ENCODE measurements at places on chromosomes 6 and 20. TPM values are rescaled to one million over a fixed set of nuclear protein-coding genes. Genes with fewer than 3 reads are reported as not detected.

The ARG1 gene
- total RNA-seq: not detected

The SYNGAP1 gene
- 0.90 TPM for total RNA-seq

The LTB gene
- total RNA-seq: not detected

The NFKBIE gene
- total RNA-seq: 3.3 TPM

The OR2J3 gene
- total RNA-seq: not detected

The TRERF1 gene
- total RNA-seq: 1.8 TPM

The BPIFB1 gene
- total RNA-seq: not detected

The SAMD3 gene
- not detected for total RNA-seq
